GM23338 (cell line): ENCODE measurements at places on chromosomes 3 and 15. TPM values are rescaled to one million over a fixed set of nuclear protein-coding genes. Genes with fewer than 3 reads are reported as not detected.

GRCh38 chr15:100718075-100718980, 115.9 kb downstream of the ASB7 start:
- no peaks in the 10 kb centered on the region for H3K4me1 ChIP-seq
- H3K36me3 ChIP-seq: no peaks in the 10 kb centered on the region
- no peak overlapping the region for H3K4me3 ChIP-seq

GRCh38 chr3:171528102-171528501, 67.9 kb upstream of the TNIK start:
- no peak overlapping the region for H3K27ac ChIP-seq
- H3K4me1 ChIP-seq: peaks cover 13% of the 10 kb centered on the region; the same call in 1 of the 2 replicates
- no peaks in the 10 kb centered on the region for H3K36me3 ChIP-seq
- H3K4me3 ChIP-seq: no peak overlapping the region

GRCh38 chr3:188180114-188180513, 26.2 kb downstream of the LPP start:
- no peaks in the 10 kb centered on the region for H3K27me3 ChIP-seq
- no peak for DNase-seq
- H3K4me3 ChIP-seq: no peak overlapping the region
- no peaks in the 10 kb centered on the region for H3K36me3 ChIP-seq
- H3K4me1 ChIP-seq: peaks cover 18% of the 10 kb centered on the region; the same call in 1 of the 2 replicates

DNA sequence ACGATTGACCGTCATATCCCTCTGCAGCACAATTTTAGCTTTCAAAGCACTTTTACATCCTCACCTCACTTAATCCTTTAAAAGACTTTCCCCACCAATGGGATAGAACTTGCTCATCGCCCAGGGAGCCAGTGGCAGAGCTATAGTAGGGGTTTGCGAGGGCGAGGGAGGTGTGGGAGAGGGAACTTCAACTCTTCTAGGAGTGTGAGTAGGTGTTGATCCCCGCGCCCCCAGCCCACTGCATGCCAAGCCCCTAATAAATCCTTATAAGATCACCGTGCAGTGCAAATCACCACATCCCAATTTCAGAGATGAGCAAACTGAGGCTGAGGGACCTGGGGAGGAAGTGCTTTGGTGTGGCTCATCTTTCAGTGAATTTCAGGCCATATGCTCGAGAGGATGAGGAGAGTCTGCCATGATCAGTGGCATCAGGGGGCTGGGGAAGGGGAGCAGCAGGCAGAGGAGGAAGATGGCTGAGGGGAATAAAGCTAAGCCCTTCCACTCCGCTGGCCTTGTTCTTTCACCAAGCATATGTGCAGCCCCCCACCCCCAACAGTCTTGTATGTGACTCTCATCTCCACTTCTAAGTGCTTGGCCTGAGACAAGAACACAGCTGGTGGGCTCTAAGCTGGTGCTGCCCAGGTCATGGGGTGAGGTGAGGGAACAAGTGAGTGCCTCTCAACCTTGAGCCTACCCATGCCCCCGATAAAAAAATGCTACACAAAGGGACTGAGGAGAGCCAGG, 5.1 kb downstream of the INSYN1 start:
- H3K36me3 ChIP-seq: no peaks in the 10 kb centered on the region
- H3K4me3 ChIP-seq: no peak overlapping the region
- peaks cover 23% of the 10 kb centered on the region for H3K4me1 ChIP-seq
- no peak for DNase-seq
- H3K27ac ChIP-seq: no peak overlapping the region

The GOLGA6L7 gene
- not detected in 2 replicates for total RNA-seq

- H3K4me1 ChIP-seq: peaks cover 6% of the 10 kb centered on the region
- H3K27ac ChIP-seq: no peak overlapping the region; the same call in 1 of the 2 replicates
- H3K4me3 ChIP-seq: no peak overlapping the region
- no peaks in the 10 kb centered on the region for H3K36me3 ChIP-seq
Observed at GRCh38 chr15:42355291-42355690, 4.0 kb upstream of the CAPN3 start.

DNA sequence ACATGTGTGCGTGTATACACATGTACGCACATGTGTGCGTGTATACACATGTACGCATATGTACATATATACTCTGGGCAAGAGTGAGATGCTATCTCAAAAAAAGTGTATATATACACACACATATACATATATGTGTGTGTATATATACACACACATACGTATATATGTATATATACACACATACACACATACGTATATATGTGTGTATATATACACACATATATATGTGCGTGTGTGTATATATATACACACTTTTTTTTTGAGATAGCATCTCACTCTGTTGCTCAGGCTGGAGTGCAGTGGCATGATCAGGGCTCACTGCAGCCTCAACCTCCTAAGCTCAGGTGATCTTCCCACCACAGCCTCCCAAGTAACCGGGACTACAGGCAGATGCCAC, 8.4 kb downstream of the HACL1 start:
- peaks cover 43% of the 10 kb centered on the region for H3K36me3 ChIP-seq
- no peaks in the 10 kb centered on the region for H3K27me3 ChIP-seq
- DNase-seq: no peak
- H3K4me1 ChIP-seq: no peaks in the 10 kb centered on the region
- no peak overlapping the region for H3K4me3 ChIP-seq

GRCh38 chr3:14933820-14934425, 13.5 kb upstream of the NR2C2 start:
- no peaks in the 10 kb centered on the region for H3K4me1 ChIP-seq
- H3K27ac ChIP-seq: no peak overlapping the region
- no peaks in the 10 kb centered on the region for H3K27me3 ChIP-seq

DNA sequence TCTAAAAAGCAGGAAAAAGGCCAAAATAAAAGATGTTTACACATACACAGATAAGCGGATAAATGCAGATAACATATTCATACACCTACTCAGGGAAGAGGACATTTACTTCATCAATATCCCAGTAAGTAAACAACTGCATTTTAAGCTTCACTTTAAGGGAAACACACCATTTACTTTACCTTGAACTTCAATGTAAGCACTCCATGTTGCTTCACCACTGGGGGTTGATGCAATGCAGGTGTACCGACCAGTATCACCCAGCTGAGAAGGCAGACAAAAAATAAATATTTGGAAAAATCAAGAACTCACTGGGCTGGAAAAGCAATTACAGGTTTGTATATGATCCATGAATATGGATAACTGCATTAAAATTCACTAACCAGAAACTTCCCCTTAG, 1099.5 kb downstream of the ROBO1 start:
- H3K27ac ChIP-seq: no peak overlapping the region
- H3K36me3 ChIP-seq: peaks cover 6% of the 10 kb centered on the region; the same call in 1 of the 2 replicates
- no peaks in the 10 kb centered on the region; the same call in 1 of the 2 replicates for H3K4me1 ChIP-seq
- H3K27me3 ChIP-seq: no peaks in the 10 kb centered on the region

DNA sequence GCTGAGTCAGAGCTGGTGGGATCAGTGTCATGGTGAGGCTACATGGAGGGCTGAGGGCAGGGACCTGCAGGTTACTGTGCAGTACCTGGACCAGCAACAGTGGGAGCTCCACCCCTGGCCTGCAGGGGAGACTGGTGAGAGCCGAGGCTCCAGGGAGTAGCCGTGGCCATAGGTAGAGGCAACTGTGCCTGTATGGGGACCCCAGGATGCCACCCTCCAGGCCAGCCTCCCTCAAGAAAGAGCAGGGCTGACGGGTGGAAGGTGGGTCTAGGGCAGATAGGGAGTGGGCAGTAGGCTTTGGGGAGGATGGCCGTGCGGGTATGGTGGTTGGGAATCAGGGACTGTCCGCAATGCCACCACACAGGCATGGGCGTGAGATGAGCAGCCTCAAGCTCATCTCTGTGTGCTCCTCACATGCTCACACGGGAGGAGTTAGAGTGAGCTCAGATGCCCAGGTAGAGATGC, 35.5 kb downstream of the FBLN2 start:
- H3K27me3 ChIP-seq: no peaks in the 10 kb centered on the region
- no peak overlapping the region for H3K4me3 ChIP-seq
- DNase-seq: no peak
- H3K4me1 ChIP-seq: peaks cover 18% of the 10 kb centered on the region
- H3K36me3 ChIP-seq: no peaks in the 10 kb centered on the region

The IGF2BP2 gene
- 84.5 and 87.4 TPM in 2 replicates for total RNA-seq

DNA sequence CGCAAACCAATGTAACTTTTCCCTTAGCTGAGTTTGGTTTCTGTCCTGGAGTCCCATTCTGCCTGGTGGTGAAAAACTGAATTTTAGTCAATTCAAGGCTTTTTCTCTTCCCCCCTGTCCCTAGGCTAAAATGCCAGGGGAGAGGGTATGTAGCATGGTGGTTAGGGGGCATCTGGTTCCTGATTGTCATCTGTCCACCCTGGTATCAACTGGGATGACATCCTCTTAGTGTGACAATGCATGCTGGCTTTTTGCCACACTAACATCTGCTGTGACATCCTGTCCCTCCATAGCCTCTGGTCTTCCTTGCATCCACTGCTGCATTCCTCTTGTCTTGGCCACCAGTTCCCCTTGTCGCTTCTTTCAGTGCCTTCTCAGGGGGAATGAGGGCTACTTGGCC, 73.7 kb downstream of the ABHD5 start:
- no peaks in the 10 kb centered on the region for H3K4me1 ChIP-seq
- no peak overlapping the region for H3K27ac ChIP-seq
- DNase-seq: no peak
- H3K36me3 ChIP-seq: no peaks in the 10 kb centered on the region
- H3K4me3 ChIP-seq: no peak overlapping the region

The EXOSC7 gene
- total RNA-seq: 84.8 and 99.4 TPM in 2 replicates

DNA sequence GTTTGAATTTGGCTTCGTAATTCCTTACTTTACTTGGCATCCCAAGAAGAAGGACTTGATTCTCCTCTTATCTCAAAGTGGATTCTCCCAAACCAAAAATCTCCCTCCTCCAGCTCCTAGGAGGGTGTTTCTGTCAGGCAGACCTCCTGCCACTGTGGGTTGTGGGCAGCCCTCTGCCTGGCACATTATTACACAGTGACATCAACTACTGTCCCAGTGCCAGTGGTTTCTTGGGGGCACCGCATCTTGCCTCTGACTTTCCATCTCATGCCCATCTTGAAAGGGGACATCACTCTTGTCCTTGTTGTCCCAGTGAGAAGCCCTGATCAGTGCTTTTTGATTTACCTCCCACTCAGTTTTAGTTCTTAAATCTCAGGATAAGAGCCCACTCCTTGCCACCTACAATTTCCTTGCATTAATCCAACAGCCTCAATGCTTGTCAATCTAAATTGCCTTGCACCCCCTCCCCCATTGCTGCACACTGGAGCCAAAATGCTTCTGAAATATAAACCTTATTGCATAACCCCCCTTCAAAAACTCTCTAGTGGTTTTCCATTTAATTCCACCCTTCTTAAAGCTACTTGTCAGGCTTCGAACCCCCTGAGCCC, 81.0 kb downstream of the TRAK1 start:
- H3K27me3 ChIP-seq: no peaks in the 10 kb centered on the region
- no peaks in the 10 kb centered on the region for H3K36me3 ChIP-seq
- no peak overlapping the region for H3K27ac ChIP-seq
- H3K4me1 ChIP-seq: no peaks in the 10 kb centered on the region

DNA sequence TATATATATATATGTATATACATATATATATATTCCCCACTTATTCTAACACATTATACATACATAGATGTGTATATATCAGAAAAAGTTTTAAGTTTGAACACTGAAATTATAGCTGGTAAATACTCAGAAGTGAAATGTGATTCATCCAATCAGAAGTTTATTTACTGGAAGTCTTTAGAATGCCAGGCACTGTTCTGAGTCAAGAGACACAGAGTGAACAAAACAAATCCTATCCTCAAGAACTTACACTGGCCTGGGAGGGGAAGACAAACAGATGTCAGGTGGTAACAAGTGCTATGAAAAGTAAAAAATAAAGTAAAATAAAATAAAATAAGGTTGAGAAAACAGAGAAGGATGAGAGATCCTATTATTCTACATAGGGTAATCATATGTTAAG, 13.4 kb downstream of the DHX36 start:
- no peaks in the 10 kb centered on the region for H3K27me3 ChIP-seq
- no peak for DNase-seq
- H3K27ac ChIP-seq: no peak overlapping the region
- no peaks in the 10 kb centered on the region for H3K4me1 ChIP-seq

DNA sequence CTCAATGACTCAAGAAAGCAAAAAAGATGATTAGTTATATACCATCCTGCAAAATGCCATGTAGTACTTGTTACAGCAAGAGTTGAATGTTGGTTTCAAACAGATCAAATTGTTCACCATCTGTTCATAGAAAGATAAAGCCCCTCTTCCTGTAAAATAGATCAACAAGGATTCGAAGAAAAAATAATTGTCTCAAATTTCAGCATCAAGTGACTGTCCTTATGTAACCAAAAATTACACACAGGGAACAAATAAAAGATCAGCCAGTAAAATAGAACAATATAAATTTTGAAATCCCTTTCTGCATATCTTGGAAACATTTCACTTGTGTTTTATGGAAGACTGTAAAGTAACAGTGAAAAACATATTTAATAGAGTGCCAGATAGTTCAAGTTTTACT, 165.1 kb upstream of the STAC start:
- no peak overlapping the region for H3K27ac ChIP-seq
- no peaks in the 10 kb centered on the region for H3K4me1 ChIP-seq
- no peaks in the 10 kb centered on the region for H3K27me3 ChIP-seq
- no peak for DNase-seq
- no peaks in the 10 kb centered on the region for H3K36me3 ChIP-seq

- DNase-seq: no peak
- peaks cover 14% of the 10 kb centered on the region; the same call in 1 of the 2 replicates for H3K4me1 ChIP-seq
- H3K36me3 ChIP-seq: no peaks in the 10 kb centered on the region; the same call in 1 of the 2 replicates
- H3K4me3 ChIP-seq: no peak overlapping the region
- no peak overlapping the region for H3K27ac ChIP-seq
Observed at GRCh38 chr15:26125664-26126063, 262.5 kb upstream of the ATP10A start.

DNA sequence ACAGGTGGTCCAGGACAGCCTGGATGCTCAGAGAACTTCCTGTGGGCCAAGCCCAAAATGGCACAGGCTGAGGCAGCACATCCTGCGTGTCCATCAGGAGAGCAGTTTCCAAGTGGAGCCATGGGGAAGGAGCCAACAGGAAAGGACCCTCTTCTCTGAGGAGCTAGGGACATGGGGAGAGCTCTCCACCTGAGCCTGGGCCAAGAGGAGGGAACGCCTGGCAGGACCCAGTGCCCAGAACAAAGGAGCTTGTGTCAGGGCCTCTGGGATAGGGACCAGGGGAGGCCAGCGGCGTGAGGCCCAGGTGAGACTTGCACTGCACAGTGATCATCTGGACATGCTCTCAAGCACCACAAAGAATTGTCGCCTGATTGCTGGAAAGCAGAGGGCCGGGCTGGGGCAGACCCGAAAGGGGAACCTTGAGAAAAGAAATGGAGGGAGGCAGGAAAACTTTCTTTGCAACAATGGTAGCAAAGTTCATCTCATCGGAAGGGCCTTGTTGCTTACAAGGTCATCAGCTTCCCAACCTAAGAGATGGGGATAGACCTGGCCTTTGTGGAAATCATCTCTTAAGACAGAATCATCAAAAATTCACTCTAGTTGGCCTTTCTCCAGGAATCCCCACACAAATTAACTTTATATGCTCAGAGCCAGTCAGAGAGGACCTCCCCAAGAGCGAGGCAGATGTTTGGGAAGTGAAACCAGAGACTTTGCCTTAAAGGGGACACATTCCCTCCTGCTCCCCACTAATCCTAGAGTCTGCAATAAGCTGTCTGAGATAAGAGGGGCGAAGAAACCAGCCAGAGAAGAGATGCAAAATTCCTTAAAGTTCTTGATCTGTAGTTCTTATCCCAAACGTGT, 47.7 kb upstream of the HES1 start:
- H3K27ac ChIP-seq: no peak overlapping the region
- no peak overlapping the region for H3K4me3 ChIP-seq
- DNase-seq: no peak
- peaks cover 18% of the 10 kb centered on the region for H3K4me1 ChIP-seq

The ANKRD34C gene
- not detected in 2 replicates for total RNA-seq
